ENCODE measurements at places on chromosomes 4 and X.

GRCh38 chrX:21948897-21949578 is 8.5 kb downstream of the SMS start:
- no peak for DNase-seq

GRCh38 chr4:186746581-186746980 is 22.9 kb upstream of the FAT1 start:
- DNase-seq = no peak

- DNase-seq = no peak
These were observed 87.1 kb upstream of the FAM9C start for GRCh38 chrX:13131396-13132137.

- DNase-seq = no peak
These were observed 77.0 kb downstream of the ZNF827 start for GRCh38 chr4:145861336-145862318.

DNA sequence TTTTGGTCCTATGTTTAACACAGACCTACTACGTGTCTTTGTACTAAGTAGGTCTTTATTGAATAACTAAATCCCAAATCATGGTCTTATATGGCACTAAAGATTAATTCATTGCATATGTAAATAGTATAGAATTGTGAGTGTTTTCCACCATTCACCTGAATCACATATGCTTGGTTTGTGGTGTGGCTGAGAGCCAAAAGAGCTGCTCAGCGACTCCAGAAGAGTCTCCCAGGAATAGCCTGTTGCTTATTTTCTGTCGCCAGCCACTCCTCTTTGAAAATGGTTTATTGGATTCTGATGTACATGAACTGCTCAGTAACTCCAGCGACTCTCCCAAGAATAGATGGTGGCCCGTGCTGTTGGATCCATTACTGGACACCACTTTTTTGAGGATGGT is 184.5 kb downstream of the CLCN4 start:
- no peak for DNase-seq

GRCh38 chr4:170012629-170012958 is 13.6 kb downstream of the MFAP3L start:
- DNase-seq = no peak

DNA sequence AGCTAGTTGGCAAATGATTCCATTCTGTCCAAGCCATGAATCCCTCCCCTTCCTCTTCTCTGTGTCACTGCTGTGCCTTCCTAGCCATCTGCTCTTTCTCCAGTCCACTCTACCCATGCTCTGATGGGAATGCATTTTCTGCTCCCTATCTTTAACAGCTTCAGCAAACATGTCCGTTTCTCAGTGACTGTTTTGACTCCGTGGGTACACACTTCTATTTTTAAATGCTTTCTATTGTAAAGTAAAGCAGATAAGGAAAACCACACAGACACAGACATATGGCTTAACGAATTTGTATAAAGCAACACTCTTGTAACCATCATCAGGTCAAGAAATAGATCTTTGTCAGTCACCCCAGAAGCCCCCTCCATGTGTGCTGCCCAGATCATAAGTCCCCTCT is 72.4 kb upstream of the KLHL13 start:
- DNase-seq = no peak

DNA sequence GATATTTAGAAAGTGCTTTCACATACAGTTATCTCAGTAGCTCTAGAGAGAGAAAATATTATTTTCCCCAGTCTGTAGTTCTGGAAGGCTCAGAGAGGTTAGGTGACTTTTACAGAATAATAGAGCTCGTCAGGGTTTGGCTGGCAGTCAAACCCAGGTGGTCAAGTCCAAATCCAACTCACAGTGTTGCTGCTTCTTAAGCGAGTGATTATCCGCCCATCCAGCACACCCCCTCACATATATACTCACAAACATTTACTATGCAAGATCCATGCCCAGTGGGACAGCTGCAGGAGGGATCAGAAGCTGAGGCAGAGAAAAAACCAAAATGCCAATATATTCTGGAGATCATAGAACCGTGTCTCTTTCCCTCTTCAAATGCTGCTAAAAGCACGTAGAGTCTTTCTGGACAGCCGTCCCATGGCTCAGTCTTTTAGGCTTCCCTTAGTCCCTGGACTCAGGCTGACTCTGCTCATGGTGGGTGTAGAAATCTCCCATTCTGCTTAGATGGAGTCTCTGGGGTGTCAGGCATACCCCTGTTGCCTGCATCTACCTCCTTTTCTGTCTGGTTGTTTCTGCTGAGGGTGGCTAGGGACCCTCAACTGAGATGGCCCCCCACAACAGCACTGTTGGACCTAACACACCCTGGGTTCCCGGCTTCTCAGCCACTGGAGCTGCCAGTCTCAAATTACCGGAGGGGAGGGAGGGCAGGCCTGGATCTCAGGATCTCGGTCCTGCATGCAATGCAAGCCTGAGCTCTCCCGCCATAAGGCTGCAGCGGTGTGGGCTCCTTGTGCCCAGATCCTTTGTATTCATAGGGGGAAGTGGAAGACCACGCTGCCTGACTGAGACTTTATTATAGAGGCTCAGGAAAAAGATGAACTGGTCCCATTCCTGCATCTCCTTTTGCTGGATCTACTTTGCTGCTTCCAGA is at the start of gene CHRNA9:
Gene CHRNA9, plus strand, starts transcription at position 743 of the 934 bp plus-strand sequence. Its CDS starts 135 bp downstream, at position 878.
- DNase-seq = no peak

GRCh38 chr4:142265536-142265935 is 580.6 kb downstream of the INPP4B start:
- no peak for DNase-seq

DNA sequence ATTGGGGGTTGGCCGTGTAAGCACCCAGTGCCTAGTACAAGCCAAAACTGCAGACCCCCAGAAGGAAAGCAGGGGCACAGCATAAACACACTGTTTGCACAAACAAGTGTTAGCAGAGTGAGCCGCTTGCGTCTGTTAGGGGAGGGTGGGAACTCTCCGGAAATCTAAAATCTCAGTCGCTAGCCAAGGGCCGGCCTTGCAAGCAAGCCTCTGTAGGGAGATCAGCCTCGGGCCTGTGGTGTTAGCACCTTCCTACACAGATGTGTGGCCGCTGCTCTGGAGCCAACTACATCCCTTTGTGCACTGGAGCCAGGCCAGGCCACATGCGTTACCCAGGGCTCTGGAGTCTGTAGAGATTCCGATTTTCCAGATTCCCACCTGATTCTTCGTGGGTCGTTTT is 67.1 kb downstream of the GPR143 start:
- DNase-seq = no peak

DNA sequence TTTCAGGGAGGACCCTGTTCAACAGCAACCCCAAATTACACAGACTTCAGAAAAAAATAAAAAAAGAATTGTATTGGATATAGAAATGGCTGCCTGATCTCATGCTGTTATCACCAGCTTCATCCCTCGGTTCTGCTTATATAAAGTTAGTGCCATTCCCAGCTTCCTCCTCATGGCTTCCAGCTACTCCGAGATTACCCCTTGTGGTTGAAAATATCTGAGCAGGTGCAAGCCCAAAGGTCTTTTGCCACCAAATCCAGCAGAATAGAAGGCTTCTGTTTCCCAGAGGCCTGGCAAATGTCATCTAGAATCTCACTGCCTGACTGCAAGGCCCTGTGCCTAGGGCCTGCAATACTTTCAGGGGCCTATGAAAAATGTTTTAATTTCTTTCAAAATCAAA is 13.8 kb upstream of the HPGDS start:
- no peak for DNase-seq

DNA sequence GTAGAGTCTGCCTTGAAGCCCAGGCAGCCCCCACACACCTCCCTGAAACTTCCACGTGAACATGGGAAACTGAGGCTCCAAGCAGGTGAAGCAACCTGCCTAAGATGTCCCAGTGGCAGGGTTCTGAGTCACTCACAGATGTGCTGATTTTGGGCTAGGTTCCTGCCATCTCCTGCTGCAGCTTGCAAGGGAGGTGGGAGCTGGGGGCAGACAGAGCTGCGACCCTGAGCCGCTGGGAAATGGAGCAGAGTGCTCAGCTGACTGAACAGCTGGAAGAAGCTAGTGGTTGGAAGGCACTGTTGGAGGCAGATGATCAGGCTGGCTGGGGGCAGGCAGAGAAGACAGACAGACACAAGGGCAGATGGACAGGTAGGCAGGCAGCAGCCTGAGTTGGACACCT is 3.6 kb upstream of the FATE1 start:
- no peak for DNase-seq

DNA sequence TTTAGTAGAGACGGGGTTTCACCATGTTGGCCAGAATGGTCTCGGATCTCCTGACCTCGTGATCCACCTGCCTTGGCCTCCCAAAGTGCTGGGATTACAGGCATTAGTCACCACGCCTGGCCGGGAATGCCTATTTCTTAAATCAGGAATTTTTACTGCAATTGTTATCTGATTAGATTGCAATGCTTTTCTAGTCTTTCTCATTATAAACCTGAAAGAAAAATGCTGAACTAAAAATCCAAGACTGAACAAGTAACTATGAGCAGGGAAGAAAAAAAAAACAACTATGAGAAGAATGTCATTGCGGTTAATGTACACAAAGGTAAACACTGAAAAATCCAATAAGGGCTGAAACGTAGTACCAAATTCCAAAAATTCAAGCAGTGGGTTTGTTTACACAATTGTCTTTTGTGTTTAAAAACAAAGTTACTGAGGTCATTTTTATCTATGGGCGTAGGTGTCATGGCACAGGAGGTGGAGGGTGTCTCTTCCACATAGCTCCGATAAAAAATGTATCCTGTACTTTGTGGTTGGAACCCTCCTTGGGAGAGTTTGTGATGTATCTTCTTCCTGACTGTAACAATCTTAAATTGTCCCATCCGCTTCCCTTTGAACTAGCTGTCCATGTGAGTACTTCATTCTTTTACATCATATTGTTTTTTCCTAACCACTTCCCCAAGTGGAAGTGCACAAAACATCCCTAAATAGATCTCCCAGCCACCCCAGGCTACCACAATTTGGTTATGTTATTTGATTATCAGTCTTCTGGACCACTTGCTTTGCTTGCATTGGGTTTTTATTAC is 11.1 kb upstream of the TMEM156 start:
- no peak for DNase-seq
